NCI-H446 treated with DMSO at 0.1 percent for 48 hours (cell line): ENCODE measurements at places on chromosomes 1 and 21.

GRCh38 chr21:38472412-38473108, 25.7 kb downstream of the ERG start:
- no peak for DNase-seq

GRCh38 chr1:152983743-152984142, at the start of gene SPRR1A:
SPRR1A (plus strand) TSS chr1:152984081; CDS start chr1:152985231, 1,150 bp downstream.
- no peak for DNase-seq

DNA sequence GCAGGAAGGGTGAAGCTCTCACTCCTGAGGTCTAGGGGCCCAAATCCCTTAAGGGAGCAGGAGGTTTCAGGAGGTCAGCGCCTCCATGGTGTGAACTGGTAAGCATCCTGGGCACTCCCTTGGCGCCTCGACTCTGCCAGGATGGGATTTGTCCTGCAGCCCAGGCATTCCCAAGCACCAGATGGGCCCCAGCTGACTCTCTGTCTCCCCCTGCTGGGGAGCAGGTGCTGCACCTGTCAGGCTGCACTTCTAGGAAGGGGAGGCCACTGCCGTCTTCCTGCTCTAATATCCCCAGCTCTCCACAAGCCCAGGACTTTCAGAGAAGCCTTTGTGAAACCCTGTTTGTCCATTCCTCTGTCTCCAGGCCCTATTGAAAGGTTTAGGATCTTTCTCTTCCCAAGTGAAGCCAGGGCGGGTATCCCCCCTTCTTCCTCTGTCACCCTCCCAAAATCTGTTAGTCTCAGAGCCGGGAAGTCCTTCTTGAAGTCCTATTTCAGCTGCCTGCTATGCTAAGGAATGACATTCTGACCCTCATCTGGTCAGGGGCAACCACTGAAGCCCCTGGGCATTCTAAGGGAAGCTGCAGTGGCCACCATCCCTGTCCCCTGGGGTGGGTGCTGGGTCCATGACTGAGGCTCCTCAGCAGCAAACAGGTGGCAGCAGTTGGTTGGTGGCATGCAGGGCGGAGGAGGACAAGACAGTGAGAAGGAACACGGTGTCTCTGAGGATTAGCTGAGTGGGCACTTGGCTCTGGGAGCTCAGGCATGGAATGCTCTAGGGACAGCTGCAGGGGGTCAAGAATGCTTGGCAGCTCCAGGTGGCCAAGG, 3.2 kb downstream of the MYBPH start:
- peak; percentile 26 for DNase-seq

GRCh38 chr1:18631496-18632217, 1.0 kb downstream of the PAX7 start:
- DNase-seq = no peak

- no peak for DNase-seq
Measured at GRCh38 chr1:61204528-61204927, 122.2 kb downstream of the NFIA start.

DNA sequence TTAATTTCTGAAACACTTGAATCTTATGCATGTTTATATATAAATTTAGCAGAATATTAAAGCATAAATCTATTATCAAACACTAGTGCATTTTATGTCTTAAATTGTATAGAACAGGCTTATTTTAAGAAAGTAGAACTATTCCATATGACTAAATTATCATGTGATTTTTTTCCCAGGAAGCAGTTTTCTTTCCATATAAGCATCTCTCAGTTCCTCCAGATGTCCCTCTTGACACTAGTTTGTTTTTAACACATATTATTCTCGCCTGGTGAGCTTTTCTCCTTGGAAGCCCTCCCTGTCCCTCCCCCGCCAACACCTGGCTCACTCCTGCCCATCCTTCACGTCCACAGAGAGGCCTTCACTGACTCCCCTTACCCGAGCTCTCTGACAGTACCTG, 48.3 kb upstream of the BCAR3 start:
- DNase-seq = no peak

- no peak for DNase-seq
Measured at GRCh38 chr1:43605157-43605556, 44.8 kb upstream of the KDM4A start.

DNA sequence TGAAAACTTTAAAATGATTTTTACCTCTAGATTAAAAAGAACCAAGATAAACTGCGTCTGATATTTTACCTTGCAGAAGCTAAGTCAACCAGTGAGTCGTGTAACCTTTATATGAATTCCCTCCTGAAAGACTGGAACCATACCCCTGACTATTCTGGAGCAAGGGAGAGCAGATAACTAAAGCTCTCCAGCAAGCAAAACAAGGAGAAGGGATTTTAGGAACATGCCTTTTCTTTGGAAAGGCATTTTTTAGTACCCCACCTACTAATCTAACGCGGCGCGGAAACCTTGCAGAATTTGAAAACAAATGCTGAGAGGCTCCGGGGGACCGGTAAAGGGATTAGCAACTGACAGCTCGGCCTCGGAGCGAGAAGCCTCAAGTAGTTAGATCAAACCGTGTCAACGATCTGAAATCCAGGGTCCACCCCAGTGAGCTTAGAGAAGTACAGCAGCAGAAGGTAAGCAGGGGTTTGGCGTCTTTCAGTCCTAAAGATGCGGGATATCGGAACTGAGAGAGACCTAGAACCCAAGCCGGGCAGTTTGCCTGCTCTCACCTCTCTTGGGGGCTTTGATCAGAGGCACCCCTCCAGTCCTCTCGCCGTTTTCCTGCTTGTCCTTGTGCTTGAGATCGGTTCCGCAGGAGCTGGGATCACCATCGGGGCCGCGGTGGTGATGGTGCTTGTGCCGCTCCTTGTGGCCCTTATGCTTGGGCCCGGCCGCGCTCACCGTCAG, 954 bp downstream of the RSBN1 start:
- DNase-seq = no peak

- DNase-seq = peak; percentile 89
Measured at GRCh38 chr1:174974711-174975119, 25.0 kb upstream of the CACYBP start.

- DNase-seq = no peak
Measured at GRCh38 chr1:210800301-210800700, 333.6 kb downstream of the KCNH1 start.

DNA sequence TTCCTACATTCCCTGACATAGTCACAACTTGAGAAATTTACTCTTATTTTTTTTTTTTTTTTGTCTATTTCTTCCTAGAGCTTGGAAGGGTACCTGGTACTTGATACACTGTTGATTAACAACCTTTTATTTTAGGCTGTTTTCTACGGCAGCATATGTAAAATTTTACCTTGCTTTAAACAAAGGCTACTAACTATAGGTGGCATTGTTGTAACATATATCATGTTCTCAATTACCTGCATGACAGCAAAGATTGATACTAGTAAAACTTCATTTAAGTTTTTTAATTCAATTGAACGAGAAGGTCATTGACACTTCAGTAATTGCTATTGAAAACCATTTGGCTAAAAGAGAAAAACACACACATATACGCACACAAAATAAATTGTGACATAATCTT, 238.3 kb upstream of the ESRRG start:
- DNase-seq = no peak

- no peak for DNase-seq
Measured at GRCh38 chr21:14072761-14073535, 137.8 kb downstream of the LIPI start.

DNA sequence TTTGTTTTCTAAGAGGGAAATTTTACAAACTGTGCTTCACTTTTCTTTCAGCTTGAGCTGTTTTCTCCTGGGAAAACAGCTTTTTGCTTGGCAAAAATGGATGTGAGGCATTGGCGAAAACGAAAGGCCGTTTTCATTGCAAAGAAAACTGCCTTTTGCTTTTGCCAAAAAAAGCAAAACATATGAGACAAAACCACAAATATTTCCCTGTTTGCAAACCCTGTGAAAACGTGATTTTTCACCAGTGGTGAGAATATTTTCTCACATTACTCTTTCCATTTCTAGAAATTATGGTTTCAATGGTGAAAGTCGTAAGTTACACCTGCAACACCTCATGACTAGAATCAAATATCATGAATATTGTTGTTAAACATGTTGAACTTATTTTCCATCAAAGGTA, 74.0 kb upstream of the ZBTB18 start:
- DNase-seq = no peak

DNA sequence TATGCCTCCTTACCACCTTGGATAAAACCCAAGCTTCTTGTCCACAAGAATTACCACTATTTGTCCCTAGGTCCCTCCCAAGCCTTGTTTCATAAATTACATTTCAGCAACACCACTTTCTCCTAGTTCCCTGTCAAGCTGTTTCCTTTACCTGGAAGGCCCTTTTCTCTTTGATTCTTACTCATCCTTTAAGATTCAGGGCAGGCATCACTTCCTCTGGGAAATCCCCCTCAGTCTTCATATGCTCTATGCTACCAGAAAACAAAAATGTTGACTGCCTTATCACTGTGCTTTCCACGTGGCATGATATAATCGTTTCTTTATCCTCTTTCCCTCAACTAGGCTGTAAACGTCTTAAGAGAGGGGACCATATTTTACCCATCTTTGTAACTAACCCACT, 102.7 kb downstream of the LYST start:
- no peak for DNase-seq

GRCh38 chr1:107964336-107965109, 457 bp downstream of the VAV3 start:
- no peak for DNase-seq

GRCh38 chr1:164559342-164560051, 513 bp downstream of the PBX1 start:
- no peak for DNase-seq

- no peak for DNase-seq
Measured at GRCh38 chr21:45404730-45405270, at the start of gene COL18A1. COL18A1 (plus strand) TSS chr21:45405165; CDS start chr21:45405231, 66 bp downstream.

DNA sequence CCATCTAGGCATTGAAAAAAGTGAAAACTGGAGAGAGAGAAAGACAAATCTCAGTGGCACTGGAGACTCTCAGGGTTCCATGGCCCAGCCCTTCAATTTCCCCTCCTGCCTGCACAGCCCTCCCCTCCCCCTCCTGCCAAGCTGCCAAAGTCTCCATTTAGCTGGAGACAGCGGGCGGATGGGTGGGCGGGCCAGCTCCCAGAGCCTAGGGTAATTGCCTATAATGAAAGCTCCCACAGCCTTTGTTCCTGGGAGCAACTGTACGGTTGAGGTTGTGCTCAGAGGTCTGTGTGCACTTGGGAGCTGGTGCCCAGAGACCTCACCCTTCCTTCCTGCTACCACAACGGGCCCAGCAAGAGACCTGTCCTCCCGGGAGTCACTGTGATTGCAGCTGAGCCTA, 89.6 kb downstream of the NAV1 start:
- DNase-seq = no peak

DNA sequence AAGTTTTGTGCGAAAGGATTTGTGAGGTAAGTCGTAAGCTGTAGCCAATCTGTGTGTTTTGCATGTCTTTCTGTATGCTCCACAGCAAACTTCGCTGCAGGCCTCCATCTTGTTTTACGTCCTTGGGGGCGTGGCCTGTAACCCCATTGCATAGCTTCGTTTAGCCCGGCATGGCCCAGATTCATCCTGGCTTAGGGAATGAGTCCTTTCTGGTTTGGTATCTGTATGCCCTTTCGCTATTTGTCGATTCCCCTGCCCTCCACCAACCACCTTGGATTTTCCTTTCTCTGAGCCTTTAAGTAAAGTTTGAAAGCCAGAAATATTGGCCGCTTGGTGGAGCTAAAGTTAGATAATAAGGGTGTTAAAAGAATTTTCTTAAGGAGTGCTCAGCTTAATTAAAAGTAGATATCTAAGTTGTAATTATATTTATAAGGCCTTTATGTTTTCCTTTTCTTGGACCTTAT, 1.1 kb downstream of the THEM4 start:
- no peak for DNase-seq

DNA sequence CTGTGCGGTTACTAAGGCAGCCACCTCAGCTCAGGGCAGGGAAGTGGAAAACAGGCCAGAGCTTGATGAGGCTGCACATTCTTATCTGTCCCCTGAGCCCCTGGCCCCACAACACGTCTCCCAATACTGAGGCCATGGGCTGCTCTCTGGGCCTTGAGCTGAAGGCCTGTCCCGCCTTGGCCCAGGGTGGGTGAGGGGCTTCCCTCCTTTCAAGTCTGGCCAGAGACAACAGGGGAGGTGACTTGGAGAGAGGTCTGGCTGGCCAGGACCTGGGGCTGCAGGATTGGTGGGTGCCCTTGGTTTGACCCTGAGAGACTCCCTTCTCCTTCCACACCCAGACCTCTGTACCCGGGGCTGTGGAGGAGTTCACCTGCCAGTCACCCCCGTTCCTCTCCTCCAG, 563.8 kb downstream of the PTPRU start:
- DNase-seq = no peak

GRCh38 chr1:224541072-224541790, 74.9 kb upstream of the CNIH3 start:
- no peak for DNase-seq

- no peak for DNase-seq
Measured at GRCh38 chr1:197553281-197553680, 222.0 kb downstream of the DENND1B start.

- no peak for DNase-seq
Measured at GRCh38 chr1:64875606-64876005, 90.7 kb downstream of the JAK1 start.

DNA sequence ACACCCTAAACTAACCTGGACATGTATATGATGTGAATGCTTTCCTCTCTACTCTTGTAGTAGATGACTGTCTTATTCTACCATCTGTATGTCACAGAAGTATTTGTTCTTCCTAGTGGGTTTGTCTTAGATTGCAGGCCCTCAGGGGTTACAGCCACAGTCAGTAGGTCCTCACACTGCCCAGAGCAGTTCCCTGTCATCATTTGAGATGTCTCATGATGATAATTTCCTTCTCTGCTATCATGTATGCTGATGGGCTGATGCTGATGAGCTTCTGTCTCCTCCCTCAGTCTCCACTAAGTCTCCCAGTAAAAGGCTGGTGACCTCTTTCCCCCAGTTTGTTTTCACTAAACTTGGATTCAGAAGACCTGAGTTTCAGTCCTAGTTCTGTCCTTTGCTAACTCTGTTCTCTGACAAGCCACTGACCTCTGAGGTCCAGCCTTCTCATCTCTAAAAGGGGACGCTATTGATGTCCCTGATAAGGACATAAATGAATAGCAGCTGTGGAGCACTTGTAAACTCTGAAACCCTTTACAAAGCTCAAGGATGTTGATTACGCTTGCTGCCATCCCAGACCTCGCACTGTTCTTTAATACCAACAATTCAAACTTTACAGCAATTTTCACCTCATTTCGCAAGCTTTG, 3.1 kb upstream of the ETV3 start:
- DNase-seq = no peak

DNA sequence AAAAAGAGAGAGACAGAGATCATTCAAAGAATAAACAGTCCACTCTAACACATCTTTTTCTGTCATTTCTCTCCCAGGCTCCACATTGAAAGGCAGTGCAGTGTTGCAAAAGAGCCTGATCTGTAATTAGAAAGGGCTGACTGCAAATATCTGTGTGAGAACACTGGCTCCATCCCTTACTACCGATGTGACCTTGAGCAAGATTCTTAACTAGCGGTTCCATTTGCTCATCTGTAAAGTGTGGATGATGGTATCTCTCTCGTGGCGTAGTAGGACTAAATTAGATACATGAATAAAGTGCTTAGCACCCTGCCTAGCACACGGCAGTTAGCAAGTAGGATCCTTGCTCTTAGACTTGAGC, 26.9 kb upstream of the SLC44A3 start:
- DNase-seq = no peak

GRCh38 chr1:45953934-45954847, 150.8 kb downstream of the MAST2 start:
- DNase-seq = no peak
